ENCODE measurements at places on chromosomes 2 and 18.

- no peak for DNase-seq
Measured at GRCh38 chr2:147663153-147663961, 181.5 kb upstream of the ACVR2A start.

DNA sequence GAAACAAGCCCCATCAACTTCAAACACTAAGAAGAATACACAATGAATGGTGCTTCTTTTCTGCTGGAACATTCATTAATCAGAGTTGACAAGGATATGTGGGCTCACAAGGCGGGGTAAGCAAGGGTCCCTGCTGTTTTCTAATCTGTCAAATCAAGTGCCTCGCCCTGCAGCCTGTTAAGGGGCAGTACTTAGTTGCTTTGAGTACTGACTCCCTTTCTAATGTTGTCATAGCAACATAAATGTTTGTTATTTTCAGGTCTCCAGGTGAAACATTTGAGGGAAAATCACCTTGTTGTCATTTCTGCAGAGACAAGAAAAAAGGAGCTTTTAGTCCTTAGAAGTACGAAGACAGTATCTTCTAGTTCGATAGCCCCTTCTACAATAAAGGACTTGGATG, 284.7 kb upstream of the PKDCC start:
- DNase-seq: no peak

DNA sequence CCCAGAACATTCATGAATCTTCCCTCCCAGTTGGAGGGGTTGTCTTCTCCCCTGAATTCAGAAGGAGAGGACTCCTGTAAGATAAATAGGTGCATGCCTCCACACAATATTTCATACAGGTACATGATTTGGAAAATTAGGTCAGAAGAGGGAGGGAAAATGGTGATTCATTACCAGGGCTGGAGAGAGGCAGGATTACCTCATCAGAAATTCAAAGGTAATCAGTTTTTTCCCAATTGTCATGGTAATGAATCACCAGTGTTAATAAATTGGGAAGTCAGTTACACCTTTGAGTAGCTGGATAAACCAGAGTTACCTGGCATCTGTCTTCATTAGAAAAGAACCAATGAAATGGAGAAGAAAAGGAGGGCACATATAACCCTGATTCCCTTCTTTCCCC, 128.5 kb downstream of the EN1 start:
- no peak for DNase-seq

DNA sequence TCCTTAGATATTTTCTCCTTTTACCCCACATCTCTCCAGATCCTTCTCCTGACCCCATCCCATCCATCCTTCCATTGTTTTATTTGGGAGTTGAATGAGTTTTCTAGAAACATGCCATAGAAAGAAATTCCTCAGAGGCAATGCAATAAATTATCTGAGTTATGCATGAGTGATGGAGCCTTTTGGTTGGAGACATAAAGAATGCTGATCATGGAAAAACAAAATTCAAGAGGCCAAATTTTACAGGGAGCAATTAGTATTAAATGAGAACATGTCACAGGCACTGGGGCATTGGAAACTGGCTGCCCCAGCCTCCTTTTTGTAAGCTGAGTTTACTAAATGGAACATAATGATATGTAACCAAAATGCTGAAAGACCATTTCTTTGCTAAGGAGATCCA, 74.2 kb upstream of the LCLAT1 start:
- DNase-seq: no peak

GRCh38 chr18:78878335-78878734, 101.3 kb upstream of the SALL3 start:
- no peak for DNase-seq

- DNase-seq: peak; percentile 75
Measured at GRCh38 chr2:227127201-227127600, 36.8 kb downstream of the COL4A4 start.

DNA sequence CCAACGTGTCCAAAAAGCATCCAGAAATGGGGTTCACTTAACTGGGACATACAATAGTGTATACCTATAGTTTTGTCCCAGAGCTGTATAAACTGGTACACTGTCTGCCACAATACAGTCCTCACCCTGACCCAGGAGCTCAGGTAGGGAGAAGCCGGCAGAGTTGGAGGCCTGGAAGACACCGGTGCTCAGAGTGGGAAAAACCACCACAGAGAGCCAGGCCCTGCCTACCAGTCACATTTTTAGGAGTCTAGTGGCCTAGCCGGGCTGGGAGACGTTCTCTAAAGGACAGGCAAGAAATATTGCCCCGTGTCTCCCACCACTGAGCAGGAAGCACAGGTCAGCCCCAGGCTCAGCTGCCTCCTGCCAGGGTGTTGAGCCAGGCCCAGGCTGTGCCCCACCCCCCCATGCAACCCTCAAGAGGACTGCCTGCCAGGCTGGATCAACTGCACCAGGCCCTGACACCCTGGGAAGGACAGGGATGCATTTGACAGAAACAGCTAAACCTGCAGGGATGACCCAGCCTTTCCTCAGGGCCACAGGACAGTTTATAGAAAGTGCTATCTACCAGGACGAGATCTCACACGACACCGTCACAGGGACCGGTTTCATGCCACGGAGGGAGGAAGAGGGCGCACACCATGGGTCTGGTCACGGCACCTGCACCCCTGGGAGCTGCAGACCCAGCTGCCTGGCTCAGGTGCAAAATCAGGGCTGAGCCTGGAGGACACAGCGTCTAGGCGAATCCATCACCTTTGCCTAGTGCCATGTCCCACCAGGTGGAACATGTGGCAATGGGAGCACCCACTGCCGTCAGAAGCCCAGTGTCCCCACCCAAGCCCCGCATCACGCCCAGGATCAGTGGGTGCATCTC, 89.9 kb downstream of the TMEM18 start:
- DNase-seq: no peak

GRCh38 chr18:456361-457139, 44.0 kb downstream of the COLEC12 start:
- no peak for DNase-seq
